Naive B cell (primary cell): ENCODE measurements at places on chromosomes 1 and 21. TPM values are rescaled to one million over a fixed set of nuclear protein-coding genes. Genes with fewer than 3 reads are reported as not detected.

The C2CD4D gene
- polyA plus RNA-seq = not detected

The SPATA6 gene
- 2.8 TPM for polyA plus RNA-seq

The FCMR gene
- polyA plus RNA-seq = 1,633 TPM

The PTGER3 gene
- not detected for polyA plus RNA-seq

The PODN gene
- not detected for polyA plus RNA-seq

The SPRR2F gene
- polyA plus RNA-seq = not detected

The UQCRHL gene
- 0.86 TPM for polyA plus RNA-seq

The TAF13 gene
- 1.0 TPM for polyA plus RNA-seq

The TMPRSS2 gene
- not detected for polyA plus RNA-seq

The OR14K1 gene
- not detected for polyA plus RNA-seq

The TMEM52 gene
- not detected for polyA plus RNA-seq

The SLC30A10 gene
- not detected for polyA plus RNA-seq

The RXFP4 gene
- not detected for polyA plus RNA-seq
